ENCODE measurements at places on chromosomes 7 and 10. TPM values are rescaled to one million over a fixed set of nuclear protein-coding genes. Genes with fewer than 3 reads are reported as not detected.

The TLX1 gene
- total RNA-seq = not detected

DNA sequence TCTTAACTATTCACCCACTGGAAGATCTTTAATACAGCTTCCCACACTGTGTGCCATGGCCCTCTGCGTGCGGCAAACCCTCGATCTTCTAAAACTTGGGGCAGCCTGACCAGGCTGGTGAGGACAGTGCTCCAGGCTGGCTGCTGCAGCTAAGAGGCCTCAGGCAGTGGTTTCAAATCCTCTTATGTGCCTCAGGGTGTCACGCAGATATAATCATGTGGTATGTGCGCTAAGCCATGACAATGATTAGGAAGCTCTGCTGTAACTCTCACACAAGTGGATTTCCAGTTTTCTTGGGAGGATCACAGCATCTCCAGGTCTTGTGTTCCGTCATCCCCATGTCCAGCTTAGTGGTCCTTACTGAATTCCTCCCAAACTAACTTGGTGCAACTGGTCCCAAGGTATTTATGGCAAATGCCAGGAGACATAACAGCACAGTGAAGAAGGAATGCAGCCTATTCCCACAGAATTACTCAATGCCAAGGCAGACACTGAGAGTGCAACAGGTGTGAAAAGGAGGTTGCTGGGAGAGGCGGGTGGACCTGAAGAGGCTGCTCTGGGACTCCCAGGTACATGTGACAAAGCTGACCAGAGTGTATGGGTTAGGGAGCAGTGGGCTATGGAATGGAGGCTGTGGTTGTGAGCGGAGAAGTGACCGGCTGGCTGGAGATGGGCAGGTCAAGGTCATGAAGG, 2.3 kb downstream of the HPS1 start:
- peak; percentile 34 for DNase-seq

The CYP2E1 gene
- not detected for total RNA-seq

The TSPAN33 gene
- 54.4 TPM for total RNA-seq

The NOS3 gene
- 12.0 TPM for total RNA-seq

DNA sequence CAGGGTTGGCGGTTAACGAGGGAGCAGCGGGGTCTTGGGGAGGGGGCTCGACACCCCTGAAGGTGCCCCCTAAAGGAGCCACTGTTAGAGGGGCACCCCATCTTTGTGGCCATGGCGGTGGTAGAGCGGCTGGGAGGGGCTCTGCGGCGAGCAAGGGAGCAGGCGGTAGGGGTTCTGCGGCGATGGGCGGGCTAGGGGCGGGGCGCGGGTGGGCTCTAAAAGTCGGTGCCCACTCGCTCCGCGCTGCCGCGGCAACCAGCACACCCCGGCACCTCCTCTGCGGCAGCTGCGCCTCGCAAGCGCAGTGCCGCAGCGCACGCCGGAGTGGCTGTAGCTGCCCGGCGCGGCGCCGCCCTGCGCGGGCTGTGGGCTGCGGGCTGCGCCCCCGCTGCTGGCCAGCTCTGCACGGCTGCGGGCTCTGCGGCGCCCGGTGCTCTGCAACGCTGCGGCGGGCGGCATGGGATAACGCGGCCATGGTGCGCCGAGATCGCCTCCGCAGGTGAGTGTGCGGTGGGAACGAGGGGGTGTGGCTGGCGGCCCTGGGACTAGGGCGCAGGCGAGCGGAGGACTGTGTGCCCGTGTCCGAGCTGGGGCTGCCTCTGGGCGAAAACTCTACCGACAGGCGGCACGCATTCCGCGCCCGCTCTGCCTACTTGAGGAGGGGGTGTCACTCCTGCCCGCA, at the start of gene MEST:
Gene MEST (plus strand): TSS at position 245 of the 682 bp plus-strand sequence. CDS start 229 bp downstream, at position 474.
- no peak for DNase-seq

Measured in Caki2 (cell line).